ENCODE measurements at places on chromosomes 6 and 20.

DNA sequence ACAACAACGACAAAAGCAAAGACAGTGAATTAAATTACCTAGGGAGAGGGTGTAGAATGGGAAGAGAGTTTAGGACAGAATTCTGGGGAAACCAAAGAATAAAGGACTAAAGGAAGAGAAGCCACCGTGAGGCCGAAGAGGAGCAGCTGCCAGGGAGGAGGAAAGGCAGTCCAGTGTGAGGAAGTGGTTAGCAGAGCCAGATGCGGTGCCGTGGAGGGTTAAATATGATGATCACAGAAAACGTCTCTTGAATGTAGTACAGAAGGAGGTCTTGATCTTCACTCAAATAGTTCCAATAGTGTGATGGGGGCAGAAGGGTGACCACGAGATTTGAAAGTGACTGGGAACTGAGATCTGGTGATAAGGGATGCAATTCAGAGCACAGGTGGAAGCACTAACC is 67.7 kb downstream of the TMEM244 start:
- no peak for DNase-seq

- no peak for DNase-seq
Observed at GRCh38 chr6:125812394-125813292, 21.9 kb downstream of the NCOA7 start.

DNA sequence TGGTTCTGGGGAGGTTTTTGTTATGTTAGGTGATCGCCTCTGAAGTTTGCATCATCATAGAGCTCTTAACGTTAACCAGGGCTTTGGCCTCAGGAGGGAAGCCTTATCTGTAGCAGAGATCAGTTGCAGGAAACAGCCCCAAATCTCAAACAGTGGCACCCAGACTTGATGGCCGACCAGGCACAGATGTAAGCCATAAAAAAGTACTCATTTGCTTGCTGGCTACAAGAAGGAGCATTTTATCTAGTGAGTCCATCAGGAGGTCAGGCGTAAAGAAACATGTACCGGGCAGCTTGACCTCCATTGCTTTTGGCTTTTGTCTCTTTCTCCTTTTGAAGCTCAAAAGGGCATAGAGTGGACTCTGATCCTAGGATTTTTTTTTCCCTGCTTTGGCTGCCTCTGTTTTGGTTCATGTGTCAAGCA is 122.3 kb downstream of the CCDC170 start:
- no peak for DNase-seq

DNA sequence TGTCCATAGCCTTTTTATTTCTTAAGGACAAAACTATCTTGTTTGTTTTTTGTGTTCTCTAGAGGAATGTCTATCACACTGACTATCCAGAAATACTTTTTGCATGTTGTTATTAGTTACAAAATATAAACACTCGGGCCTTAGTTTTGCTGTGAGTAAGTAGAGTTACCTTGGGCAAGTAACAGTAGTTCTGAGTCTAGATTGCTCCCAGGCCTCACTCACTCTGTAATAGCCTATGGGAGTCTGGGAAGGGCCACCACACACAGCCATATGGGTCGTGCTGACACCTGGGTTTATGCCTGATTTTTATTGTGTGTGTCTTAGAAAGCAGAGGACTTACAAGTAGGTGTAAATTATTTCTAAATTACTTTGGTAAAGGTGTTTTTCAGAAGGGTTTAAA is 185.8 kb downstream of the TMEM242 start:
- DNase-seq, result no peak

DNA sequence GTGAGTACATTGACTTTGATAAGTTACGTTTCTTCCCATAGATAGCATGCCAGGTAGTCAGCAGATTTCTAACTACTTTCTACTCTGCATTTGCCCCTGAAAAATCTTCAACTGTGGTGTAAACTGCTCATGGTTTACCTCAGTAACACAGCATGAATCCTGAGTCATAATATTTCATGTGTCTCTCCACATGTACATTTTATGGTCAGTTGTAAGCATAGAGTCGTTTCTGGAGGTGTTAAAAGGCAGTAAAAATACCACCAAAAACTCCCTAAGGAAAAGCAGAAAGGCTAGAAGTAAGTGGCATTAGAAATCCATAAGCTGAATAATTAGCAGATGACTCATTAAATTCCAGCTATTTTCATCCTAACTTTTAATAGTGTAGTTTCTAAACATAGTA is 4.1 kb upstream of the GPR63 start:
- DNase-seq, result no peak

GRCh38 chr6:149340200-149340599 is 22.7 kb downstream of the TAB2 start:
- DNase-seq, result peak; percentile 48

DNA sequence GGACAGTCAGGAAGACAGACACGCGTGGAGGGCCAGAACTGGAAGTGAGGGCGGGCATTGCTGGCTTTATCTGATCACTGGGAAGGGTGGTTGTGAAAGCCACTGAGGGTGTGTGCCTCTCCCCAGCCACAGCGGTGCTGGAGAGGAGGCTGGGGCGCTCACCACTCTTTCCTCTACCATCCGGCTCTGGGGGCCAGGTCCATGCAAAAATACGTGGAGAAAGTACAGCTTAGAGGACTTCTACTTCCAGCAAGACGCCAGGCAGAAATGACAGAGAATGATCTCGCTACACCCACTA is 148.8 kb upstream of the RPS6KA2 start:
- DNase-seq, result no peak

DNA sequence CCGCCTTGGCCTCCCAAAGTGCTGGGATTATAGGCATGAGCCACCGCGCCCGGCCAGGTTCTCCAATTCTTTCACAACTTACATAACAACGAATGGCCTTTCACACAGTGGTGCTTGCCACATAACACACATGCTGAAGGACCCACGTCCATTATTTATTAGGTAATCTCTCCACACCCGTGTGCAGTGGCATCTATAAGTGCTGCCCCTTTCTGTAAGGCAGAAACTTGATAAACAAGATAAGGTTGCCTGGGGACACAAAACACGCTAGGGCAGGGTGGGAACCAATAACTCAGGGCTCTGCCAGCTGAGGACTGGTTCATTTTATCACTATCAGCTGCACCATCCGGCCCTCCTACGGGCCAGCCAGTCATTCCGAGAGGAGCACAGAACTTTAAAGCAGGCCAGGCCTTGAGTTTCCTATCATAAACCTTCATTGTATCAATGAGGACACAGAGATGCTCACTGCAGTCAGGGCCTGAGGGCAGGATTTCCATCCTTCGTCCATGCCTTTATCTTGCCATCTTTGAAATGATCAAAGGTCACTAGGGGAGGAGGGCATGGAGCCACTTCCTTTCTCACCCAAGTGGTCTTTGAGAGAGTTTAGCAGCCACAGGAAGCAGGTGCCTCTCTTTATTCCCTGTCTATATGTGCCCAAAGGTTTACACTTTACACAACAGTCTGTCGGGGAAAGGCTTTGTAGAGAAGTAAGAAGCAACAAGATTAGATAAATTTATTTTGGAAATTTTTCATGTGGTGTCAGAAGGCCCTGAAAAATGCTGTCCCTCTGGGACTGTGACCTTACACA is 37.6 kb downstream of the GPLD1 start:
- no peak for DNase-seq

DNA sequence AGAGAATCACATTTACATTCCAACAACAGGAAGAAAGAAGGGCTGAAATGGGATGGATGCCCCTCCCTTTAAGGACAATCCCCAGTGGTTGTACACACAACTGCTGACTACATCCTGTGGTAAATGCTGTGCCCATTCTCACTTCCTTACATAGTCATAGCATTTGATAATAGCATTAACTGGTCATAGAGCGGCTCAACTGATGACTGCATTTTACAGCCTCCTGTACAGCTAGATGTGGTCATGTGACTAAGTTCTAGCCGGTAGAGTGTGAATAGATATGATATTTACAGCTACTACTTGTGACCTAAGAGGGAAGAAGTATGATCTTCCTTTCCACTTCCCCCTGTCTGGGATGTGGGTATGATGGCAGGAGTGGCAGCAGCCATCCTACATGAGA is 24.7 kb downstream of the KCNK17 start:
- DNase-seq, result no peak

GRCh38 chr6:4794140-4794707 is 18.0 kb downstream of the CDYL start:
- no peak for DNase-seq

DNA sequence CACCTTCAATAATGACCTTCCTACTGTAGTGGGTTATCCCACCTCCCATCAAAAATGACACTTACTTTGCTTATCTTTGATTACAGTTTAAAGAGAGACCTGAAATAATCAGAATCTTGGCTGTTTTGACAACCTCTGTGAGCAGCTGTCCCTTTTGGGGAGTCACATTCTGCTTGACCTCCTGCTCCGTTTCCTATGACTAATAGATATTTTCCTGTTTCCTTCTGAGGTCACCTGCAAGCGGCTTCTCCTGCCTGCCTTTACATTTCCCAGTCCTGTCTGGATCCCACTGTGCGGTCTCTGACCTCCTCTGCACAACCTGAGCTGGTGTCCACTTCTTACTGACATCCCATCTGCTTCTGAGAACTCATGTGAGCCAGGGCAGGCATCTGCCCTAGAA is 54.2 kb downstream of the TRAM2 start:
- DNase-seq, result no peak

DNA sequence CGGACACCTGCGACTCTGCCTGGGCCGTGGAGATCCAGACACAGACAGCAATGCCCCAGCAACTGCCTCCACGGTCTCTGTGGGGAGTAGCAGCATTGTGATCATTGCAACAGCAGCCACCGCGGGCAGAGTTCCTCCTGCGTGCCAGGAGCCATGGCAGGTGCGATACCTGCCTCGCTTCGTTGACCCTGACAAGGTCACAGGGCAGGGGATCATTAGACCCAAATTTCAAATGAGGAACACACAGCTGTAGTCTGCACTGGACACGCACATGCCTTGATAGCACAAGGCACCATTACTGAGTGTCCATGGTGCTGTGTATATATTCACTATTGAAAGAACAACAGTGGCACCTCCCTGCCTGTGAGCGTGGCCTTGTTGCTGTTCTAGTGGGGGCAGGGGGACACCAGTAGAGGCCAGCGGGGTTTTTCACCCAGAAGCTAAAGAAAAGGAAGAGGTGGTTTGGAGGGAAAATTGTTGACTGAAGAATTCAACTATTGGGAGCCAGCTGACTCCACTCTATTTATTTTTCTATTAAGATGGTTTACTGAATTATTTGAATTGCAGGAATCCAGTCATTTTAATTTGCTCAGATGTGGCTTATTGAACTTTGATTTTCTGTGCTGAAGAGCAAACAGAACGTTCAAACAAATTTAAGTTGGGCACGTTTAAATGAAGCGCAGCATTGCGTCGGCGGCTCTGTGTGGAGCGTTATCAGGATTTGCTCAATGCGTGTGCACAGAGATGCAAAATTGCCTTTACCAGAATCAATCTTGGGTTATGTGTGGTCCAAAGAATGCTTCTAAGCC is 60.2 kb upstream of the RPS6KA2 start:
- DNase-seq, result no peak

GRCh38 chr6:15405129-15406068 is 159.5 kb downstream of the JARID2 start:
- DNase-seq, result no peak

DNA sequence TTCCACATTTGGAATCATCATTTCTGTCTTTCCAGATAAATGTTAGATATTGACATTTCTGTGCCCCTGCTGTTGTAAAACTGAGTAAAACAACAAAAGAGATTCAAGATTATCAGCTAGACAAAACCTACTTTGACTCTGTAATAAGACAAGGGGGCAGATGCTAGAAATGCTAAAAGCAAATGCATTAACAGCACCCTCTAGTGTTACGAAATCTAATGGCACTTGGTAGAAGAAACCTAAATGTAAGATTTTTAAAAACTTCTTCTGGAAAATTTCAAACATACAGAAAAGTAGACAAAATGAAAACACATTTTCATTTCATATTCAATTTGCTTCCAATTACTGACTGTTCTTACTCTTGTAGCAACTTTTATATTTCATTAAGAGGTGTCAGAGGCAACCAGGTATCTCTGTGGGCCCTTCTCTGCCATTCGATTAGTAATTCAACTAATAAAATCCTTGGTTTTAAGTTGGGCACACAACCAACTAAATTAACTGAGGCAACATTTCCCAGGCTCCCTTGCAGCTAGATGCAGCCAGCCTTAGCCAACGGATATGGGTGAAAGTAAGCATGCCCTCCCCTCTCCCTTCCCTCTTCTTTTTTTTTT is 45.0 kb downstream of the SLC23A2 start:
- DNase-seq, result peak; percentile 75

DNA sequence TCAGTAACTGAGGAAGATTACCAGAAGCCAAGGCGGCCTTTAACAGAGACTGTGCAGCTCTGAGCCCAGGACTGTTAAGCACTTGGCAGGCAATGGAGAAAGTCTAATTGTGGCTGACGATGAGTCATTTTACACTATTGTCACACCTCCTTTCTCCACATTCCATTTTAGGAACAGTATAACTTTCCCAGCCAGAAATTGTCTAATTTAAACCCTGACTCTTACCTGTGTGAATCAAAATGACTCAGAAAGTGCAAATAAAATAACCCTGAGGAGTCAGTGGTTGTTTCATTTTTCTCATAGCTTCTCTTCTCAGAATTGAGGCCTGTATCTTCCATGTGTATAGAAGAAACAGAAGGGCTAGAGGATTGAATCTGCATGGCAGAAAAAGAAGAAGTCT is 40.0 kb upstream of the OPN5 start:
- peak; percentile 17 for DNase-seq

DNA sequence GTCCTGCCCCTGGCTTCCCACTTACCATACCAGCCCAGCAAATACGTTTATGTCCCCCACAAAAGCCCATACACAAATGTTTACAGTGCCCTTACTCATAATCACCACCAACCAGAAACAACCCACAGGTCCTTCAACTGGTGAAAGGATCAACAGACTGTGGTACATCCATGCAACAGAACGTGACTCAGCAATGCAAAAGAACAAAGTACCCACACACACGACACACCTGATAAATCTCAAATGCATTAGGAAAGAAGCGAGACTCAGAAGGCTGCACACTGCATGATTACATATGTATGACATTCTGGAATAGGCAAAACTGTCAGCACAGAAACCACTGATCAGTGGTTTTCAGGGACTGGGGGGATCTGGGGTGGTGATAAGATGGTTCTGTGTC is 20.5 kb downstream of the NCR2 start:
- DNase-seq, result no peak

- peak; percentile 57 for DNase-seq
Observed at GRCh38 chr6:83962582-83962981, 71.0 kb upstream of the MRAP2 start.

DNA sequence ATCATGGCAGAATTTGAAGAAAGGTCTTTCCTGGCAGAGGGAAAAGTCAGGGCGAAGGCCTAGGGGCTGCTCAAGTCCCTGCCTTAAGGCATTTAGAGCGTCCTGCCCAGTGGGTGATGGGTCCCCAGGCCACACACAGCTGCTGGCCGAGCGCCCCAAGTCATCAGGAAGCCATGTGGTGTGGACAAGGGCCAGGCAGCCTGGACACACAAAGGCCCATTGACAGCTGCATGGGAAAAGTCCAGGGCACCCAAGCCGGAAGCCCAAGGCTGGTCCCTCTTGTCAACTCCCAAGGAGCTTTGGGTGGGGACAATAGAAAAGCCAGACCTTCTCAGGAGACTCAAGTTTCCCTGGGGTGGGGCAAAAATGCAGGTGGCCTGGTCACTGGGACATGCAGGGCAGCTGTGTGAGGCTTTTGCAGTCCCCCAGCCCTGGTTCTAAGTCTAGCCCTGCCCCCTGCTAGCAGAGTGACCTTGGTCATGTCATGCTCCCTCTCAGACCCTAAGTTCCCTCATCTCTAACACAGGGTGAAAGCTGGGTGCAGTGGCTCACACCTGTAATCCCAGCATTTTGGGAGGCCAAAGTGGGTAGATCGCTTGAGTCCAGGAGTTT is 44.3 kb upstream of the PTGIS start:
- no peak for DNase-seq

GRCh38 chr6:103672169-103672568 is 1187.5 kb downstream of the HACE1 start:
- DNase-seq, result no peak

- DNase-seq, result no peak
Observed at GRCh38 chr6:83314693-83315092, 116.2 kb downstream of the ME1 start.

Measured in GM12865 (cell line).